Aorta (tissue), 5 donors: ENCODE measurements at places on chromosomes 16 and 17. TPM values are rescaled to one million over a fixed set of nuclear protein-coding genes. Genes with fewer than 3 reads are reported as not detected.

DNA sequence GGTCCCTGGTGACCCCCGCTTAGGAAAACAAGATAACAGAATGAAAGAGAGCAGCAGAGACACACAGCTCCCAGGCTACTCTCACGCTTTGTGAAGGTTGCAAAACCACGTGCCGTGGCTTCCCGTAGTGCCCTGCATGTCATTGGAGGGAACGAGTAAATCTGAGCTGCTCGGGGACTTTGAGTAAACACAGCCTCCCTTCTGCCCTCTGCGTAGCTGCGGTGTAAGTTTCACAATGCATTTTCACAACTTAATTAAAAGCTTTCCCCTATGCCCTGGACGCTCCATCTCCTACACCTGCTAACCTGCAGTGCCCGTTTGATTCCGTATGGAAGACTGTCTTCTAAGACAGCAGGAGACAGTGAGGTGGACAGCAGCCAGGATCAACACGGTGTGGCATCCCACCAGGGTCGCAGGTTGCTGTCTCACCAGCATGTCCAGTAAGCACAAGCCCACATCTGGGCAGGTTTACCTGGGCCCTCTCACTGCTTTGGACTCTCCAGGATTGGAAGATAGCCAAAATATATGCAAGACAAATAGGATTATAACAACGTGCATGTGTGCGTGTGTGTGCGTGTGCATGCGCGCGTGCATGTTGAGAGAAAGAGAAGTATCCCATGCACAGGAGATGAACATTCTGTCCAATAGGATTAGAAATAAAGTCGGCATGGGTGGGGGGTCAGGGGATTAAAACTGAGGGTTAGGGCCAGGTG lies 116.4 kb upstream of the RCVRN start:
- peak; percentile 69 for DNase-seq

- DNase-seq, result peak; percentile 80
Measured at GRCh38 chr17:7885367-7886226, 3.0 kb upstream of the CHD3 start.

DNA sequence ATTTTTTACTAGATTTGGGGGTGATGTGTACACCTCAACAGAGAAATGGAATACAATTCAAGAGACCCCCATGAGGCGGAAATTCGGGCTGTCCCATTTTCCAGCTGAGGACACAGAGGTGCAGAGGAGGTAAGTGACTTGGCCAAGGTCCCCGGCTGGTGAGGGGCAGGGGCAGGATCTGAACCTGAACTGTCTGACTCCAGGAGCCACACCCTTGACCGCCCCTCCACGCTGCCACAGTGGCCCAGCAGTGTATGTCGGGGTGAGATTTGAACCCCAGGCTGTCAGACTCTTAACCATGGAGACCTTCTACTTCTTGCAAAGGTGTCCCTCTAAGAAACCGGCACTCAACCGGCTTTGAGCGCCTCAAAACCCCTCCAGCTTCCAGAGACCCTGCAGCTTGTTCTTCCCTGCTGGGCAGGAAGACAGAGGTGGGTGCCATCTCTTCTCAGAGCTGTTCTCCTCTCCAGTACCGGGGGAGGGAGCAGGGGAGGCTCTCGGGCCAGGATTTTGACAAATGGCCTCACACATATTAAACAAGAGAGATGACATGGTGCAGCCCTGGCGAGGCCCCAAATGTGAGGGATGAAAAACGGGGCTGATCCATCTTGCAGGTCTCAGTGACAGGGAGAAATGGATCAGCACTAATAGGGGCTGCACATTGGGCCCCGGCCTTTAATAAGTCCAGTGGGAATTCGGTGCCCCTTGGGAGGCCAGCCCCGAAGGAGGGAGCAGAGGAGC lies 222.3 kb downstream of the GSG1L start:
- DNase-seq, result peak; percentile 55

DNA sequence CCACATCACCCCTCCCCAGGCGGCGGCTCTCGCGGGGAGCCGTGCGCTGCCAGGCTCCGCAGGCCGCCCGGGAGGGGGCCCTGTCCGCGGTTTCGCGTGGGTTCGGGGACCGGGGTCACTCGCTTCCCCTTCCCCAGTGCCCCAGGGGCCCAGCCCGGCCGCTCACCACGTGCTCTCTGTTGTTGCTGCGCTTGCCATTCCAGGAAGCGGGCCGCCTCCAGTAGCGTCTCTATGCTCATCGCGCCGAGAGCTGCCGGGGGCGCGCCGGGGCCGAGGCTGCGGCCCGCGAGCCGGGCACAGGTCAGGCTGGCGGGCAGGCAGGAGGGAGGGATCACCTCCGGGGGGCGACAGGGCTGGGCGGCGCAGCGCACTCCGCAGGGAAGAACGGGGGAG lies 390 bp downstream of the MNT start:
- DNase-seq, result peak; percentile 88

DNA sequence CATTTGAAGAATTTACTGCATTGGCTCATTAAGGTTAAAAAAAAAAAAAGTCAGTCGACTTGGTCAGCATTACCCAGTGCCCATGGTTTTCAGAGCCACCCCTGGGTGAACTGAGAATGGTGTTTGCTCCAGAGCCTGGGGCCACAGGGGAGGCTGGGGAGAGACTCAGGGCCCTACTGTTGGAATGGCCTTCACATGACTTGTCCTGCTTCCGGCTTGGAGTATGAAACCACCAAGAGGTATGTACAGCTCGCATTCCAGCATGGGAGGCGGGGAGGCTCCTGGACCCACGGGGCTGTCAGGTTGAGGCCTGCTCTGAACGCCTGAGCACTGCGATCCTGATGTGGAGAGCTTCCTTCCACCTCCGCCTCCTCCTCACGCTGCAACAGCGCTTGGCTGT lies 36.8 kb downstream of the MSI2 start:
- no peak for DNase-seq

DNA sequence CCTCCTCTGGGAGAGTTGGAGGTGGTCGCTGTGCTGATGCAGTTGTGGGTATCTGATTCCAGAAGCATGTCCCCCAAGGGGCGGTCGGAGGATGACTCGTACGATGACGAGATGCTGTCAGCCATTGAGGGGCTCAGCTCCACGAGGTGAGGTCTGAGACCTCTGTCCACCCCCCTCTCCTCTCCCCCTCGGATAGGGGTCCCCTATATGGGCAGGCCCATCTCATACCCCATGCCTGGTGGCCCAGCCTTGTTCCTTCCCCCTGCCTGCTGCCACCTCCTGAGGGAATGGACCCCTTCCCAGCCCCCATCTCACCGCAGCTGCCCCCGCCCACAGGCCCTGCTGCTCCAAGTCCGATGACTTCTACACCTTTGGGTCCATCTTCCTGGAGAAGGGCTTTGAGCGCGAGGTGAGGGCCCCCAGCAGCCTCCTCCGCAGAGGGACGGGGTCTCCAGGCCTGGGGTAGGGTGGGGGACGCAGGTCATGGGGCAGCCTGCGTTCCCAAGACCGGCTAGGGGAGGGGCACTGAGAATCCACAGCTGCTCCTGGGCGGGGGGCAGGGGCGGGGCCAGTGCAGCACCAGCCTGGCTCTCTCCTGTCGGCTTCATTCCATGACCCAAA lies 39.2 kb downstream of the ADCY7 start:
- DNase-seq, result peak; percentile 68

GRCh38 chr16:3659251-3659650 lies 4.8 kb downstream of the DNASE1 start:
- DNase-seq, result no peak

DNA sequence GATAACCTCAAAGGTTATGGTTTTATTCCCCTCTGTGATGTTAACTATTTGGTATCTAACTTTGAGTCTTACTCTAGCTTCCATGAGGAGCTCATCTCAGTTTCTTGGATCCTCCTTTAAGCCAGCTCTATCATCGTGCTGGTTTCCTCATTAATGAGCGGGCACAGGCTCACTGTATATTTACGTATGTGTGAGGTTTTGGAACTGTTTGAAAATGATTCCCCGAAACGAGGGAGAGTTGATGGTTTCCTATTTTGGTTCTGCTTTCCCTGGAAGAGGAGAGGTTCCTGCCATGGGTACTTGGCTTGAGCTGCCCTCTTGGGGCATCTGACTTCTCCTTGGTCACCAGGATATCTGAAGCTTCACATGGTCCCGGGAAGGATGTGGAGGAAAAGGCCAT lies 32.7 kb upstream of the PIK3R6 start:
- no peak for DNase-seq

- DNase-seq, result no peak
Measured at GRCh38 chr17:78820841-78821240, 19.8 kb downstream of the USP36 start.

- DNase-seq, result no peak
Measured at GRCh38 chr16:84914273-84914672, 94.5 kb downstream of the CRISPLD2 start.

GRCh38 chr17:14158707-14159106 lies 78.0 kb downstream of the CDRT15 start:
- no peak for DNase-seq

GRCh38 chr16:2821487-2822157 lies 4.6 kb downstream of the PRSS21 start:
- peak; percentile 23 for DNase-seq

The CCL17 gene
- 0.94 TPM for total RNA-seq

The SCIMP gene
- total RNA-seq, result 6.1 TPM

The NOTUM gene
- total RNA-seq, result not detected

The SLC7A6 gene
- 47.0 TPM for total RNA-seq
